ENCODE measurements at places on chromosomes 4 and X. TPM values are rescaled to one million over a fixed set of nuclear protein-coding genes. Genes with fewer than 3 reads are reported as not detected.

ODAPH gene
- not detected for total RNA-seq

MFAP3L gene
- total RNA-seq: 1.1 TPM

MAGEA1 gene
- total RNA-seq: not detected

PPP2R2C gene
- 0.10 TPM for total RNA-seq

CENPVL2 gene
- total RNA-seq: not detected

EVC2 gene
- total RNA-seq: 6.2 TPM

ZNF157 gene
- total RNA-seq: not detected

GATA1 gene
- total RNA-seq: not detected

ERAS gene
- not detected for total RNA-seq

CENPE gene
- total RNA-seq: 12.7 TPM

SLC10A7 gene
- total RNA-seq: 11.1 TPM

MAPK10 gene
- total RNA-seq: under 0.01 TPM

ENPEP gene
- total RNA-seq: not detected

HTN3 gene
- not detected for total RNA-seq

MAGEA4 gene
- not detected for total RNA-seq

CLDN2 gene
- not detected for total RNA-seq

RHOXF2B gene
- not detected for total RNA-seq

MAGEA2B gene
- not detected for total RNA-seq

All from vein endothelial cell (primary cell).